Natural killer cell (primary cell): ENCODE measurements at places on chromosomes 4 and X.

- DNase-seq, result no peak
Observed at GRCh38 chr4:137531168-137531985, 917 bp downstream of the PCDH18 start.

GRCh38 chr4:113872426-113873260, 106.8 kb downstream of the ARSJ start:
- no peak for DNase-seq

DNA sequence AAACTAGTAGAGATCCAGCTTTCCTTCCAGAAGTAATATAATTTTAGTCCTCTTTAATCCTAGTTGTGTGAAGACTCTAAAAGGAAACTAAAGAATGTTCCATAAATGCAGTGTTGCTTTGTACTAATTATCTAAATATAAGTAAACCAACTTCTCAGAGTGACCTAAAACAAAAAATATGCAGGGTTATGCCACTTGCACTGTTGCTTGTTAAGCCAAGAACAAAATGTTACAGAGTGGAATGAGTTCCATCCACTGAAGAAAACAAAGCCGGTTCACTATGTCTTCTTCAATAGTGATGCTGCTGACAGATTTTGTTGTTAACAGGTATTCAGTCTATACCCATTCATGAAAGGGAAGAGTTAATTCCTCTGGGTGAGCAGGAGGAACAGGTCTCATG, 252.0 kb upstream of the DIAPH2 start:
- no peak for DNase-seq

DNA sequence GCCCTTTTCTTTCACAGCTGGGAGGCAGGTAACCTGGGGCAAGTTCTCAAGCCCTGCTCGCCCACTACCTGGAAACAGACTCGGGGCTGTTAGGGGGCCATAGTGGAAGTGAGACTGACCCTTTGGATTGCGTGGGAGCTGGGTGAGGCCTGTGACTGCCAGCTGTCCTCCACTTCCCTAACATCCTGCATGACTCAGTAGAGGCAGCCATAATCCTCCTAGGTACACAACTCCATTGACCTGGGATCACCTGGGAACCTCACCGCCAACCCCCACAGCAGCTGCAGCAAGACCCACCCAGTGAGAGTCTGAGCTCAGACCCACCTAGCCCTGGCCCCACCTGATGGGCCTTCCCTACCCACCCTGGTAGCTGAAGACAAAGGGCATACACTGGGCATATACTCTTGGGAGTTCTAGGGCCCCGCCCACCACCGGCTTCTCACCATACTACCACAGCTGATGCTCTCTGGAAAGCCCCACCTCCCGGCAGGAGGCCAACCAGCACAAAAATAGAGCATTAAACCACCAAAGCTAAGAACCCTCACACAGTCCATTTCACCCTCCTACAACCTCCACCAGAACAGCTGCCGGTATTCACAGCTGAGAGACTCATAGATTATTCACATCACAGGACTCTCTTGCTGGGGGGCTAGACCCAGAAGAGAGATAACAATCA, 61.1 kb upstream of the DCTD start:
- DNase-seq, result no peak

GRCh38 chr4:32672359-32672758, 1952.2 kb downstream of the PCDH7 start:
- DNase-seq, result no peak

DNA sequence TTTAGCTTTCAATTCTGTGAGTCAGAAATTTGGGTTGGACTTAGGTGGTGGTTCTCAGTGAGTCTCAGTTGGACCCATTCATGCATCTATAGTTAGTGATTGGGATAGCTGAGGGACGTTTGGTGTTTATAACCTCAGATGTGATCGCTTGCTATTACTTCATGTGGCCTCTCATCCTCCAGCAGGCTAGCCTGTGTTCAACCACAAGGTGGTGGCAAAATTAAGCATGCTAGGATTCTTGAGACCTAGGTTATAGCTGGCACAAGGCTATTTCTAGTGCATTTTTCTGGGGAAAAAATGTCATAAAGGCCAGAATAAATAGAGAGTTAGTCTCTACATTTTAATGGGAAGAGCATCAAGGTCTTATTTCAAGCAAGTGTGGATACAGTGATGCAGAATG, 10.9 kb upstream of the GRPR start:
- DNase-seq, result no peak

GRCh38 chr4:139904406-139904805, 238.8 kb downstream of the MGST2 start:
- DNase-seq, result no peak

DNA sequence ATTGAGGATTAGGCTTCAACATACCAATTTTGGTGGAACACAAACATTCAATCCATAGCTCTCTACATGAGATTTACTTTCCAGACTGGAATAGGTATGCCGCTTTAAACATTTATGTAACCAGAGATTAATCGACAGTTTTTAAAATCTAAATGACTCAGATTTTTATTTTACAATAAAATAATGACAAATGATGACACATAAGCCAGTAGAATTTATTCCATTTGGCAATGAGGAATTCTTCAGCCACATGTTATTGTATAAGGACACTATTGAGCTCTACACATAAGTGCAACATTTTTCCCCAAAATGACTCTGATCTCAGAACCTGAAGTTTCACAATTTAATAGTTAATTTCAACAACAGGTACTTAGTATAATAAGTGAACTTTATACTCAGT, 227.0 kb upstream of the PRPS2 start:
- DNase-seq, result no peak
